AG04450 (cell line): ENCODE measurements at places on chromosomes 1 and 21.

GRCh38 chr1:29563571-29563970 lies 327.2 kb downstream of the PTPRU start:
- DNase-seq = no peak

GRCh38 chr1:14625572-14625971 lies 27.1 kb downstream of the KAZN start:
- DNase-seq = no peak

DNA sequence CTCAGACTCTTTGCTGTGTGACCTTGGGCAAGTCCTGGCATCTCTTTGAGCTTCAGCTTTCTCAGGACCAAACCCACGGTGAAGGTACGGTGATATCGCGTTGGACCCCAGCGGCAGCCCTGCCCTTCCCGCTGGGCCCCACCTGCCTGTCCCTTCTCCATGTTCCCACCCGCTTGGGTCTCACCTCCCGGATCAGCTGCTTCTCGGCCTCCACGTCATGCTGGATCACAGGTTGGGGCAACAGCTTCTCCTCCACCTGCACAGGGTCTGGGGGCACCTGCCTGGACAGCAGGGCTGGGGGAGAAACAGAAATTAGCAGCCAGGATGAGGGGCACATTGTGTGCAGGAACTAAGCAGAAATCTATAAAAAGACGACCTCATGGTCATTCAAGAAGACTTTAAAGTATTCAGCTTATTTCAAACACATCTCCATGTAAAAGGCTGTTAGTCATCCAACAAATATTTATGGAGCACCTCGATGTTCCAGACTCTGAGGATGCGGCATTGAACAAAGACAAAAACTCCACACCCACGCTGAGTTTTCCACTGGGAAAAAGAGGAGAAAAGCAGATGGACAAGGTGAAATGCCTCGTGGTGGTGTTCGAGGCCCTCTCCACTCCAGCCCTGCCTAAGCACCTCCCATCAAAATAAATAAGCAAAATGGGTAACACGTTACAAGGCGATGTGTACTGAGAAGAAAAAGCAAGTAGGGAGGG lies 19.5 kb downstream of the KIF17 start:
- DNase-seq = peak; percentile 61

DNA sequence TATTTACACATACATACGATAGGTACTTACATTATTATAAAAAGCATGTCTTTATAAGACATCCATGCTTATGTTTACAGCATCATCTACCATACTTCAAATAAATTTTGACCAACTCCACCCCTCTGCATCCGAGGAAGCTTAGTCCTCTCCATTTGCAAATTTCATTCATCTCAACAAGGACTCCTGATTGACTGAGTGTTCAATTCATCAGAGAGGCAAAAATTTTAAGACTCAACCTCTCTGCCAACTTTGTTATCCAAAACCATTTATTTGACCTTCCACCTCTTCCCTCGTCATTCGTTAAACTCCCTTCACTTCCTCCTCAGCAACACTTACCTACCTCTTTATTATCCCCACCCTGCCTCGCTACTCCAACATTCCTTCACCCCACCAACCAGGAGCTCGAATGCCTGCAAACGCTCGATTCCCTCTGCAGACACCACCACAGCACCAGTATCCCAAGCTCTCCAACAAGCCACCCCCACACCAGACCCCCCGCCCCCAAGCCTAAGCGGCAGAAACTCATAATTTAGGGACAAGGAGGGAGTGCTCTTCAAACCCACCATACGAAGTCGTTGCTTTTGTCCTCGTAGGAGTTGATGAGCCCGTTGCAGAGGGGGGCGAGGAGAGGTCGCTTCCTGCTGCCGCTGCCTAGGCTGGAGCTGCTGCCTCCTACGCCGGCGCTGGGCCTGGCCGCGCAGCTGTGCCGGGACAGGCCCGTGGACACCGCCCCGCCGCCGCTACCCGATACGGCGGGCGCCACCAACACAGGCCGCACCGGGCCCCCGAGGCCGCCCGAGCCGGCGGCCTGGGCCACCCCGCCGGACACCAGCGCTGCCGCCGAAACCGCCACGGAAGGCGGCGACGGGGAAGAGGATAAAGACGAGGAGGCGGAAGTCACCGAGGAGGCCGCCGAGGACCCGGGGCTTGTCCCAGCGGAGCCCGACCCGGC lies 803 bp downstream of the COP1 start:
- DNase-seq = no peak

DNA sequence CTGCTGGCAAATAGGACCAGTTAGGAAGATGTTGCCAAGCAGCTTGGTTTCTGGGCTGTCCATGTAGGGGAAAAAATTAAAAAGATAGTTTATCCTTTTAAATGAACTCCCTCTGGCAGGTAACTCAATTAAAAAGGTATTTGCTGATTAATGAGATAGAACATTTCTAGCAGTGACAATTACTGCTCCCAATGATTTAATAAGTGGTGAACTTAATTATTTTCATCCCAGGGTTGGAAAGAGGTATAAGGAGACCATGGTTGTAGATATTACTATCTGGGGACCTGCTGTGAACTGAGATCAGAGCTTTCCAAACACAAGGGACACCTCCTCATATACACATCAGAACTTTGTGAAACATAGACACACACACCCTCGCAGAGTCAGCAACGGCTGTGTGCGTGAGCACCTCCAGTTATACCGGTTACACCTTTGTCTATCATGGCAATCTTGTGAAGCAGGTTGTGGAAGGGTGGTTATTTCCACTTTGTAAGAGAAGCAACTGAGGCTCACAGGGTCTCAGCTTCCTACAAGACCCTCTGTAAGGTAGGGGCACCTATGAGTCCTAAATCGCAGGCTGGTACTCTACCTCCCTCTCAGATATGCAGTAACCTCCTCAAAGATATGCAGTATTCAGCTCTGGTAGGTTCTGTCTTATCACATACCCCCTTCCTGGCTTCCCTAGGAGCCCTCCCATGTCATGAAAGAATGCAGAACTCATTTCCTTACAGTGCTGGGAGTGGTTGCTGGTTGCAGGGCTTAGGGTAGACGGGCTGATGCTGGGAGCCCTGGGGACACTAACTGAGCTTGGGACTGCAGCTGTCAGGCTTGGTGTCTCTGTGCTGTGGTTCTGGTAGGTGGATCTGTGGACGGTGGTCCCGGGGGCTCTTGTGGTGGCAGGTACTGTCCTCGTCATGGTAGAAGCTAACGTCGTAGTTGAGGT lies 18.5 kb upstream of the MAGOH start:
- no peak for DNase-seq
